ENCODE measurements at places on chromosomes 6 and 20.

GRCh38 chr6:23370051-23370450, 756.0 kb upstream of the NRSN1 start:
- no peak for DNase-seq

GRCh38 chr6:49326347-49326746, 136.7 kb downstream of the MMUT start:
- no peak for DNase-seq

DNA sequence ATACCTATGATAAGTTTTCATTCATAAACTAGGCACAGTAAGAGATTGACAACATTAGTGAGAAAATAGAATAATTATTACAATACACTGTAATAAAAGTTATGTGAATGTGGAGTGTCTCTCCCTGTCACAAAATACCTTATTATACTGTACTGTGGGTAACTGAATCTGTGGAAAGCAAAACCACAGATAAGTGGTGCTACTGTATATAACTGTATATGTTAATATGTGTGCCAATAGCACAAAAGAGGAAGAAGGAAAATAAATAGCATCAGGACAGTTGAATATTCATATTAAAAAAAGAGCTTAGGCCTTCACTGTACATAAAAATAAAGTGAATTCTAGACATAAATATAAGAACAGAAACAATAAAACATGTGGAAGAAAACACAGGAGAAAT, 243.5 kb downstream of the CDKAL1 start:
- DNase-seq = no peak

DNA sequence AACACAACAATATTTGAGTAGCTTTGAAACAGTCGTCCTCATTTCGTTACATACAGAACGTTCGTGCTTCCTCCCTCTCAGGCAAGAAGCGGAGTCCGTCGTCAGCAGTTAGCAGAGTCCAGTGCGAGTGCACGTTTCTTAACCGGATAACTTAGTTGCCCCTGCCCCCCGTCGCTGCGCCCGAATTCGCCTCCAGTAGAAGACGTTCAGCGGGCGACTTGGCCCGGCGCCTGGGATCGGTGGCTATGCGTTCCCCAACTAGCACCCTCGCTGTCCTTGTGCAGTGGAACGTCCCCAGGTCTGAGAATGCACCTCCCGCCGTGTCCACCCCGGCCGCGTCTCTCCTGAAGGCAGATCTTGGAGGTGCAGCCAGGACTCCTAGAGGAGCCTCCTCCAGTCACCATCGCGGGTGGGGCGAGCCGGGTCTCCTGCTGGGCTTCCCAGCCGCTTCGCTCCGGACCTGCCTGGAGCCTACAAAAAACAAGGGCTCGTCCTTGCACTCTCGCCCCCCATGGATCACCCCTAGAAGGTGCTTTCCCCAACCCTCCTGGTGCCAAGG, 910 bp upstream of the PCSK2 start:
- peak; percentile 56 for DNase-seq

- peak; percentile 85 for DNase-seq
These were observed 121.2 kb upstream of the LAMP5 start for GRCh38 chr20:9392892-9393857.

GRCh38 chr6:19841181-19841580, 4.0 kb downstream of the ID4 start:
- peak; percentile 39 for DNase-seq

GRCh38 chr6:78810146-78810545, 57.2 kb upstream of the IRAK1BP1 start:
- DNase-seq = peak; percentile 37

- DNase-seq = peak; percentile 87
These were observed 39.8 kb downstream of the GNAS start for GRCh38 chr20:58892141-58892931.

DNA sequence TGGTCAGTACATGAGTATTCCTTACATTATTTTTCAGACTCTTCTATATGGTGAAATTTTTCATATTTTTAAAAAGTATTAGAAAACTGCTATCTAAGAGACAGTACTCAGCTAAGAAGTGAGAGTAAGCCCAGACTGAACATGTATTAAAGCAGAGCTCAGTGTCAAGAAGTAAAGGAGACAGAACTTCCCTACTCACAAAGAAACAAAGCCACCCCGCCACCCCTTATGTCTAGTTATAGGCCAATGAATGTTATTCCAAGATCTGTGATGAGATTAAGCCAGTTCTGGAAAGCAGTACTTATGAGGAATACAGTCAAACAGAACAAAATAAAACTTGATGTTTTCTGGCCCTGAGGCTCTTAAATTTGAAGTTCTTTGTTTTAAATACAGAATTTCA, 114.5 kb downstream of the RNGTT start:
- DNase-seq = no peak

GRCh38 chr20:62636446-62636845, 5.9 kb upstream of the SLCO4A1 start:
- DNase-seq = peak; percentile 23

GRCh38 chr6:33762713-33763112, 16.0 kb upstream of the IP6K3 start:
- DNase-seq = no peak

- DNase-seq = no peak
These were observed 29.8 kb downstream of the SMPDL3A start for GRCh38 chr6:122818866-122819265.

DNA sequence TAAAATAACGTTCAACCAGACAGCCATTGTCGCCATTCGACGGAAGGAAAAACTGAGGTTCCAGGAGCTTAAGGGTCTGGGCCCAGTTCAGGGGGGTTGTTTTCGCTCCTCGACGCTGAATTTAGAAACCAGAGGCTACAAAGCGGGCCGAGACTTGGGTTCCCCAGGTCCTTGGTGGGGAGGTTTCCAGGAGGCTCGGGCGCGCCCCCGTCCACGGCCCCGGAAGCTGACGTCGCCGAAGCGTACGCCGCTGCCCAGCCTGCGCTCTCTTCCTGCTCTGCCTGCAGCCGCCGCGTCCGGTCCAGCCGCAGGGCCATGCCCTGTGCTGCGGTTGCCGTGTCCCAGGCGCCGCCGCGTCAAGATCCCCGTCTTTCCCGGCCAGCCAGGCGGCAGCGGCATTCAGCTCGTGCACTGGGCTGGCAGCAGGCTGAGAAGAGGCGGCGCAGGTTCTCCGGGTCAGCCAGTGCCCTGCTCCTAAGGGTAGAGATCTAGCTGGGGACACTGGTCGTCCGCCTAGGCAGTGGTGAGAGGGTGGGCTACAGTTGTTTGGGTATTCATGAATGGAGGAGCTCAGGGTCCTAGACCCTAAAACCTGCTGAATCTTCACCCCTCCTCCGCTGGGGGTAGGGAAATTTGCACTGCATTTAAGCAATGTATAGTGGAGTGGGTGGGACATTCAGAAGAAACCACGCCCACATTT, 901 bp upstream of the TRIM26 start:
- peak; percentile 65 for DNase-seq

GRCh38 chr6:152312434-152312833, 324.7 kb downstream of the SYNE1 start:
- DNase-seq = no peak

GRCh38 chr20:37822141-37822601, 80.8 kb upstream of the VSTM2L start:
- no peak for DNase-seq

DNA sequence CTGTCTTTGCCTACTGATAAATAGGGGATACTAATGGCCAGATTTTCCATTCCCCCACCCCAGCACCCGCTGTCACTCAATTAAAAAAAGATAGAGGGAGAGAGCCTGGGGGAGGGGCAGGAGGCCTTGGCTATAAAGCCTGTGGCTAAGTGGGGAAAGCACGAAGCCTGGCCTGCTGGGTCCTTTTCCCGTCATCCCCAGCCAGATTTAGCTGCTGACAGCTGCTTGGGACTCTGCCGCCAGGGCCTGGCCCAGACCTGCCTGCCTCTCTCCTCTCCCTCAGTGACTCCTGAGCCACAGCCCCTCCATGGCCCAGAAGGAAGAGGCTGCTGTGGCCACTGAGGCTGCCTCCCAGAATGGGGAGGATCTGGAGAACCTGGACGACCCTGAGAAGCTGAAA, at the start of gene APOBEC2:
APOBEC2 (plus strand) TSS at position 162 of the 400 bp plus-strand sequence; CDS start at position 308, 146 bp downstream.
- DNase-seq = peak; percentile 66

- DNase-seq = no peak
These were observed 127.7 kb upstream of the LRFN2 start for GRCh38 chr6:40714576-40715564.

GRCh38 chr6:10000551-10000950, 414.3 kb downstream of the TFAP2A start:
- no peak for DNase-seq

- DNase-seq = no peak
These were observed 21.6 kb upstream of the MCM3 start for GRCh38 chr6:52305948-52306767.

- DNase-seq = no peak
These were observed 62.6 kb upstream of the AKAP12 start for GRCh38 chr6:151176911-151177770.

DNA sequence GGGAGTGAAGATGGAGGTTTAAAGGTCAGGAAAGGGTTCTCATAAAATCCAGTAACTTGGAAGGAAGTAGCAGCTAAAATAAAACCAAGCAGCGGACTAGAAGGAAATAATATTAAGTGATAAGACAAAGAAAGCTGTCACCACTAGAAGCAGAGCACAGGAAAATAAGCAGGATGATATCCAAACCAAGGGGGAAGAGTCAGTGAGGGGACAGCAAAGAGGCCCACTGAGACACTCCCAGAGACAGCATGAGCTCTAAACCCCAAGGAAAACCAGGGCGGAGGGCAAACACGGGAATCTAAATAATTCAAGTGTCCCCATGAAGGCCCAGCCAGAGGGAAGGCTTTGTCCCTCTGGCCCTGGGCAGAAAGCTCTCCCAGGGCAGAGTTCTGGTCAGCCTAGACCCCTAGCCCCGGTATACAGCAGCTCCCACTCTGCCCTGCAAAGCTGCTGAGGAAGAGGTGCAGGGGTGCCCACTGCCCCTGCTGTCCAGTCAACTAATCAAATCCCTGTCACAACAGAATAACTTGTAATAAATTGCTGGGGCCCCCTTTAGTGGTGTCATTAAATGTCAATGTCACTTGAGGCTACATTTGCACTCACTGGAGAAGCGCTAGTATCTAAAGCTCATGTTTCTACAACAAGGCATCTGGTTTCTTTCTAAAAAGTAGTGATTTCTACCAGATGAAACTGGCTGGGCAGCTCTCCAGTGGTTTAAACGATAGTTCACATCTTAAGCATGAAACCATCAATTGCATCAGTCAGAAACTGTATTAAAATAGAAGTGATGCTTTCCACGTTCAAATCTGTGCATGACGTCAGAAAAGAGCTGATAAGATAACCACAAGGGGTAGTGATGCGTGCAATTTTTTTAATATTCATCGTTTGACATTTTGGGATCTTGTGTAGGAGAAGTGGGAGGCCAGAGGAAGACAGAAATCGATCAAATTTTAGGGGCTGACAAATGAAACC, 13.6 kb downstream of the PDE10A start:
- DNase-seq = no peak

DNA sequence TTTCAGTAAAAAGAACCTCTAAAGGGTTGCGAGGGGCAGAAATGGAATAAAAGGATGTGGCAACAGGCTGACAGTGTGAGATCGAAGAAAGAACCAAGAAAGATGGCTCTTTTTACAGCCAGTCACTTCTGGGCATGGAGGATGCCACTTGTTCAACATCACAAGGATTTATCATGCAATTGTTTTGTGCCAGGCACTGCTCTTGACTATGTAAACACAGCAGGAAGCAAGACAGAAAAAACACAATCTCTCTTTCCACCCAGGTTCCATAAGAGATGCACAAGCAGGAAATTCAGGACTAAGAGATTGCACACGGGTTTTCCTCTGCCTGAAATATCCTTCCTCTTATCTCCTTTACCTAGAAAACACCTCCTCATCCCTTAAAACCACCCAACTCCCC, 38.0 kb downstream of the FOXA2 start:
- no peak for DNase-seq

- DNase-seq = no peak
These were observed 18.7 kb upstream of the TRPC4AP start for GRCh38 chr20:35111141-35111888.

Measured in NCI-H2171 treated with DMSO at 0.1 percent for 48 hours (cell line).